ENCODE measurements at places on chromosomes 1 and 21.

DNA sequence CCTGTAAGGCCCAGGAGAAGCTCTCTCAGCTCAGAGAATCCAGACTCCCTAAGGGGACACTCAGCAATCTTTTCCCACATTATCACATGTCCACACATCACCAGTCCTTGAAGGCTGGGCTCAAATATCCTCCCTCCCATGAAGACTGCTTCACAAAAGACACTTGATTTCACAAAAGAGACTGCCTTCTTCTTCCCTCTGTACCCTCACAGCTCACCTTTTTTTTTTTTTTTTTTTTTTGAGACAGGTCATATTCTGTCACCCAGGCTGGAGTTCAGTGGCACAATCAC, 1.5 kb downstream of the CD58 start:
- DNase-seq: no peak

DNA sequence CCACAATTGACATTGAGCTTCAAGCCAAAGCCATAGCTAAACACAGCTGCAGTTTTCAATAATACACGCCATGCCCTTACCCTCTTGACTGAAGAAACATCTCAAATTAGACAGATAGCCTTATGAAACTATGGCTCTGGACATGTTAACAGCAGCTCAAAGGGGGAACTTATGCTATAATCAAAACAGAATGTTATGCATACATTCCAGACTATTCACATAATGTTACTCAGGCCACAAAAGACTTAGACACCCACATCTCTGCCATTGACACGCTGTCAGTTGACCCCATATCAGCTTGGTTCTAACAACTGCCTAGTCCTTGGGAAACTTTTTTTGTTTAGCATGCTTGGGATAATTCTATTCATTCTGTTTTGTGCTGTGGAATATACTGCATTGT, 2.3 kb upstream of the NENF start:
- DNase-seq: peak; percentile 61

GRCh38 chr1:184299406-184299790, 87.4 kb upstream of the C1orf21 start:
- peak; percentile 76 for DNase-seq

GRCh38 chr1:111704240-111704639, 35.0 kb downstream of the INKA2 start:
- DNase-seq: no peak

GRCh38 chr1:98991127-98992012, 13.3 kb downstream of the PLPPR5 start:
- DNase-seq: peak; percentile 47

- DNase-seq: no peak
Measured at GRCh38 chr21:44550807-44551206, 498 bp downstream of the KRTAP10-2 start.

DNA sequence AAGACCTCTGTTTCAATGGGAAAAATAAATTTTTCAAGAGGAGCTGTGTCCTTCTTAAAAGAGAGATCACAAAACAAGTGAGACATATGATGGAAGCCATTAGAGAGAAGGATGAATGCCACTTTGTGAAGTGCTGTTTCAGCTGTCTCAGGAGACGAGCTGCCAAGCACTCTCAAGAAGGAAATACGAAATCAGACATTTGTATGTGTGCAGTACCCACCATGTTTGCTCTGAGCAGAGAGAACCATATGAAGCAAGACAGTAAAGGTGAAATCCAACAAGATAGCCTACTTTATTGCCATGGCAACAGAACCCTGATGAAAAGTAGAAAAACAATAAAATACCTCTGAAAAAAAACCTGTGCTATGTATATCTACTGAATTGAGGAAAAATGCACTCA, 168.1 kb downstream of the AMY1C start:
- DNase-seq: no peak

GRCh38 chr1:110430366-110430765, 20.6 kb upstream of the PROK1 start:
- DNase-seq: no peak

GRCh38 chr1:33714421-33714820, 149.5 kb upstream of the HMGB4 start:
- no peak for DNase-seq

- no peak for DNase-seq
Measured at GRCh38 chr1:1236176-1236763, 4.2 kb downstream of the B3GALT6 start.

DNA sequence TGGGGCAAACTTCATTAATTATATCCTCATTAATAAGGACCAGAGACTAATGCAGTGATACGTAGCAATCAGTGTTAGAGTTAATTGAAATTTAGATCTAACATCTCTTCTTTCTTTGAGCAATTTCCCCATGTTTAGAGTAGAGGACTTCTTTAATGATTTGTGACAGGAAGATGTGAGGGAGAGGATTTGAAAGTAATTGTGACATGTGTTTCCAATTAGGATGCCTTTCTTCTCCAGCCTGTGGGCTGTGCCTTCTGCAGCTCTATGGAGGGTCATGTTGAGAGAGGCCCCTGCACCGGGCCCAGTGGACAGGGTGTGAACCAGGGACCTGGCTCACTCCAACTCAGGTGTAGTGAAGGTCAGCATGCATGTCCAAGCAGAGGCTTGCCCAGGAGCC, 103.0 kb downstream of the GREM2 start:
- no peak for DNase-seq

GRCh38 chr21:46059195-46059594, 38.7 kb upstream of the COL6A2 start:
- DNase-seq: no peak

DNA sequence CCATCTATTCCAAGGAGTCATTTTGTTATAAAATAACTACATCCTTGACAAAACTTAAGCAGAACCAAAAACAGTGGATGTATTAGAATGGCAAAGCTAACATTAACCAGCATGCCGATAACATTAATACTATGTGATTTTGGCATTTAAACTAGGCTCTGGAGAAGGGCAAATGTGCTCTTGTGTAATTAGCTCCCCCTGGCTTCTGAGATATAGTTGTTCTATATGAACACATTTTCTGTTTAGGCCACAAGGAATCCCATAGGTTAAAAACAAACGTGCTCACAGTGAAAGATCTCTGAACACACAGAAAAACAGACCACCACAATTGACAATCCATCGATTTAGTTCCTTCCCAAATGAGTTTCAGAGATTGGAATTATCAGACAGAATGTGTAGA, 57.4 kb upstream of the TARS2 start:
- no peak for DNase-seq

DNA sequence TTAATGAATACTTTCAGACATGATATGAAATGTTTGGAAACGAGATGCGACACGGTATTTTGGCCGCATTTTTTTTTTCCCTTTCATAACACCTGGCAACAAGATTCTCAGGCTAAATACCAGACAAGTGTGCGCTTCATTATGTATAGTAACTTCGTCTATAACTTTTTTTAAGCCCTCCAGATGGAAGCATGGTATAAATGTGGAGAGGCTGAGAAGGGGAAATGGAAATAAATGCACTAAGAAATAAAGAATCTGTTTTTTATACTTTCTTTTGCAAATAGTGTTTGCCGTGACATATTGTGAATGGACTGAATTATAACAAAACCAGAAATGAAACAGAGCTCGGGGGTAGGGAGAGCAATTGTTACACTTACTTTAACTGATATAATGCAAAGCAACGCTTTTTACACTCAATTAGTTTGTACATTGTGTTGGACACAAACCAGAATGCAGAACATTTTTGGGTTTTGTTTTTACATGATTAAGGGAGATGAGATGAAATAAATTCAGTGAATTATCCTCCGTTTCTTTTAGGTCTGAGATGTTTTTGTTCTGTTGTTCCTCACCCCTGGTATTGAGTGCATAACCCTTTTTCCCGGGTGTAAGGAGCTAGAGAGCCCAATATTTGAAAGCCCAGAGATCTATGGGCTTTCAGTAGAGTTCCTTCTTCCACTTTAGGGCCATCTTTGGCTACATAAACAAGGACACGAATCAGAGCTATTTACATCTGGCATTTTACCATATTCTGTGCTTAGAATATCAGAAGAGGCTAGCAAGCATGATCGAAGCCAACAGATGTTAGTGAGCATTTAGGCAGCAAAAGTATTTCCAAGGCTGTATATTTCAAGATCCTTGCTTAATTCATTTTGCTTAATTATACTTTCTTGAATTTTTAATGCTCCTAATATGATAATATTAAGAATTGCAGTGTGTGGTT, 478.0 kb downstream of the CAMTA1 start:
- DNase-seq: no peak

DNA sequence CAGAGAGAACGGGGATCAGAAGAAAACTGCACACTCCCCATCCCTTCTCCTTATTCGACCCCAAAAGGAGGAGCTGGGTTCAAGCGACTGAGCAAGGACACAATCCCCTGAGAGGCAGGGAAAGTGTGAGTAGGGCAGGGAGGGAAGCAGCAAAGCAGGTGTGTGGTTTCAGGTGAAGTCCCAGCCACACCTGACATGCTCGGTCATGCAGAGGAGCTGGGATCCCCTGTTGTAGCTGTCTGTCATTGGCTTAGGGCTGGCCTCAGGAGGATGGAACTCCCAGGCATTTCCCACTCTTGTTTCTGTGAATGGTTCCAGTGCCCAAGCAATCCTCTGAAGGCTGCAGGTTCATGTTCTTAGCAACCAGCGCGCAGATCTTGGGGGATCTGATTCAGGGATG, 150.7 kb downstream of the DSCAM start:
- no peak for DNase-seq

- no peak for DNase-seq
Measured at GRCh38 chr1:150799089-150799488, 9.0 kb downstream of the CTSK start.

- DNase-seq: peak; percentile 36
Measured at GRCh38 chr1:168112673-168113305, 23.9 kb downstream of the GPR161 start.

DNA sequence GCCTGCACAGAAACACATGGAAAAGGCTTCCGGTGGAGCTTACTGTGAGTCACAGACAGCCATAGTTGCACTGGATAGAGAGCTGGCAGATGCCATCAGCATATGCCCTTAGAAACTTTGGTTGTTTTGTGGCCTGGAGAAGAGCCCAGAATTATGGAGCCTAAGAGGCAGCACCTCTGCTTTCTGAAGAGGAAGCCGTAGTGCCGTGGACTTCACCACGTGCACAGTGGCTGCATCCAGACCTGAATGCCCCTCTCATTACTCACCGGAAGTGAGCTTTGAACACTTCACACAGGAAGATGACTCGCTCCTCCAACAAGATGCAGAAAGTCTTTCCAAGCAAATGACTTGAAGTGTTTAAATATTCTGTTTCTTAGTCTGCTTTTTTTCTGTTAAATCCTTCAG, 28.4 kb downstream of the JUN start:
- DNase-seq: peak; percentile 99

DNA sequence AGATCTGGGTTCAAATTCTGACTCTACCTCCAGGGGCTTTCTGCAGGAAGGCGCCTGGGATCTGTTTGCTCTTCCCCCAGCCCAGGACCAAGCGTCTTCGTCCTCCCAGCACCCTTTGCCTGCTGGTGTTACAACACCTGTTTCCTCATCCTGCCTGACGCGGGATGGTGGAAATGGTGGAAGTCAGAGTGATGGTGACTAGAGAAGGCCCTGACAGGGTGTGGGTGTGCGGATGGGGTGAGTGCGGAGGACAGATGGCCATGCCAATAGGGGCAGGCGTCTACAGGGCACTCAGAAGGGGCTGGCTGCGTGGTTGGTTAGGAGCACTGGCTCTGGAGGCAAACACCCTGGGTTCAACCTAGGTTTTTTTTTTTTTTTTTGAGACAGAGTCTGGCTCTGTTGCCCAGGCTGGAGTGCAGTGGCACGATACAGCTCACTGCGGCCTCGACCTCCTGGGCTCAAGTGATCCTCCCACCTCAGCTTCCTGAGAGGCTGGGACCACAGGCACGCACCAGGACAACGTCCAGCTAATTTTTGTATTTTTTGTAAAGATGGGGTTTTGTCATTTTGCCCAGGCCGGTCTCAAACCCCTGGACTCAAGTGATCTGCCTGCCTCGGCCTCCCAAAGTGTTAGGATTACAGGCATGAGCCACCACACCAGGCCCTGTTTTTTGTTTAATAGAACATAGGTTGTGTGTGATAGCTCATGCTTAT, 1.5 kb downstream of the THEMIS2 start:
- no peak for DNase-seq

DNA sequence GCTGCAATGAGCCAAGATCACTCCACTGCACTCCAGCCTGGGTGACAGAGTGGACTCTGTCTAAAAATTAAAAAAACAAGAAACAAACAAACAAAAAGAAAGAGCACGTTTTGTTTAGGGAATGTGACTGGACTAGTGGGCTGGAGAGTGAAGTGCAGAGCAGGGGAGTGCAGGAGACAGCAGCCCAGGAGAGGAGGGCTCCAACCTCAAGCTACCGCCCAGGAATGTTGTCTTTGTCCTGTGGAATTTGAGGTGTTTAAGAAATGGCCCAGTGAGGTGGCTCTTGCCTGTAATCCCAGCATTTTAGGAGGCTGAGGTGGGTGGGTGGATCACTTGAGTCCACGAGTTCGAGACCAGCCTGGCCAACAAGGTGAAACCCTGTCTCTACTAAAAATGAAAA, 42.4 kb upstream of the MTF2 start:
- no peak for DNase-seq

- DNase-seq: peak; percentile 36
Measured at GRCh38 chr1:214281720-214282629, 1.0 kb downstream of the SMYD2 start.

DNA sequence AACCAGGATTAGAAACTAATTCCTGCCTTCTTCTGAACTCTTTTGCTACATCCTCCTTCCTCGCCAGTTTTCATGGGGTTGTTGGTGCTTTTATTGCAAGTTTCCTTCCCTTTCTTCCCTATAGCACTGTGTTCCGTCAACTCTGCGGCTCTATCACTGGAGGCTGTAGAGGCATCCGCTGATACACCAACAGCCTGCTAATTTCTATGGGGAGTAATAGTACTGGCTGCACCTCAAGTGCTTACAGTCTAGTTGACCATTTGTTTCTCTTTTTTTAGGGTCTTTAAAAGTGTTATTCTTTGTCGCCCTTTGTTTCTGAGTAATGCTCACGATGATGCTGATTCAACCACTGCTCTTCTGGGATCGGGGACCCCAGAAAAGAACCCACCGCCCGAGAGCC, 746 bp downstream of the MIS18A start:
- no peak for DNase-seq

DNA sequence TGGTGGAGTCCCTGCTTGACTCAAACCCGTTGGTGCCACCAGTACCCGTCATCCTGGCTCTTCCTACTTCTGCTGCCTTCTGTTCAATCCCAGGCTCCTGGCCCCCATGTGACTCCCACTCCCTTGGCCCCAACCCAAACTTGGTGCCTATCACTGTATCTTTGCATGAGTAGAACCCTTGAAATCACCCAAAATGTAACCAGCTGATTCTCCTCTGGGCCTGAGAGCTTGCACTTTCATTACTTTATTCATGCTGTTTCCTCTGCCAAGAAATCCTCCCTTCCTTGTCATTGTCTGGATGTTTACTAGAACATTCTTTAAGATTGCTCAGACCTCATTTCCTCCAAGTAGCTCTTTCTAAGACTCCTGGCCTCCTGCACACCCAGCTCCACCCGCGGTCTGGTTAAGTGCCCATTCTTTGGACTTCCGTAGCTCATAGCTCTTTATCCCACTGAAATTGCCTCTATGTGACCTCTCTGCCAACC, 15.7 kb downstream of the PTAFR start:
- peak; percentile 65 for DNase-seq

DNA sequence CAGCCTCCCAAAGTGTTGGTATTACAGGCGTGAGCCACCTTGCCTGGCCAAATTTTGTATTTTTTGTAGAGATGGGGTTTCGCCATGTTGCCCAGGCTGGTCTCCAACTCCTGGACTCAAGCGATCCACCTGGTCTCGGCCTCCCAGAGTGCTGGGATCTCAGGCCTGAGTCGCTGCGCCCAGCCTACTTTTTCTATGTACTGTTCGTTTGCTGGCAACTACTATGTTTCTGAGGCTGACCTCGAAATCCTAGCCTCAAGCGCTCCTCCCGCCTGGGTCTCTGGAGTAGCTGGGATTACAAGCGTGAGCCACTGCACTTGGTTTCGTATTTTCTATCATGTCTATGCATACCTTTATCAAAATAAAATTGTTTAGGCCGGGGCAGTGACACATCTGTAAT, 675 bp upstream of the TEKT2 start:
- no peak for DNase-seq

Measured in AG04450 (cell line).